ENCODE measurements at places on chromosomes 6 and 20.

- no peak for DNase-seq
These were observed 36.4 kb upstream of the SLC17A4 start for GRCh38 chr6:25717866-25718740.

DNA sequence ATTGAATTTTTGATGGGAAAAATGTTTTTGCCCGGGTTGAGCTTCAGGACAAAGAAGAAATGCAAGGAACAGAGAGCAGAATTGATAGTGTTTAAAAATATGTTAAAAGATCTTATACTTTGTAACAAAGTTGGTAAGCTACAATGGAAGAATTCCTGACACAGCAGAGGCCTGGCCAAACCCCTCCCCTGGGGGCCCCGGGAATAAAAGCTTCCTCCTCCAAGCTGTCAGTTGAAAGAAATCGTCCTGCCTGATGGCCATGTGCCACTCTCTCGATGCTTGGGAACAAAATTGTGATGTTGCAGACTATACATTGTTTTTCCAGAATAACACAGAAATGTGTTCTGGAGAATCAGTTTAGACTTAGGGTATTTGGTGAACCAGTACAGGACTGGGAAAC, 14.2 kb upstream of the TOX2 start:
- no peak for DNase-seq

DNA sequence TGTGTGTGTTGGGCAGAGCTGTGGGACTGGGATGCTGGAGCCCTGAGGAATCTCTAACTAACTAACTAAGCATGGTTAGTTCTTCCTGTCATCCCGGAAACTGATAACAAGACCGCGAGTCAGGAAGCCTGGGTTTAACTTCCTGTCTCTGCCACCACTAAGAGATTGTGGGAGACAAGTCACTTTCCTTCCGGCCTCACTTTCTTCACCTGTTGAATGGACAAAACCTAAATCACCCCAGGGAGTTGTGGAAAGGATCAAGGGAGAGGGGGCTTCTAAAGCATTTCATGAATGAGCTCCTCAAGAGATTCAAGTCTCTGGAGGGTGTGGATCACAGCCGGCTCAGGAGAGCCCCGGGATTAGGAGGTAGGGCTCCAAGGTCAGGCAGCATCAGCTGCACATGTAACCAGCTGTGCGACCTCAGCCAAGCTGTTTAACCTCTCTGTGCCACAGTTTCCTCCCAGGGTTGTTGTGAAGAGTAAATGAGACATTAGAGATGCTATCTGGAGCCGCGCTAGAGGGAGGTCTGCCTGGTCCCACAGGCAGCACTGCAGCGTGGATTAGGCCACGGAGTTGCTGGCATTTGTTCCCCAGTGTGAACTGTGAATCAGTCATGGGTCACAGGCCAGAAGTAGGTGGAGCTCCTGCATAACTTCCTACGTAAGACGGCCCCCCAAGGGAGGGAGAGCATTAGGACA, 105.1 kb downstream of the TOX2 start:
- no peak for DNase-seq

GRCh38 chr20:1856424-1856823, 38.8 kb upstream of the SIRPA start:
- no peak for DNase-seq

- no peak for DNase-seq
These were observed 64.1 kb upstream of the NNAT start for GRCh38 chr20:37456948-37457347.

Data from activated naive CD8-positive, alpha-beta T cell treated with anti-CD3 and anti-CD28 coated beads for 36 hours (primary cell).